ENCODE measurements at places on chromosomes 3 and 15.
A peak's percentile ranks its signal among the peaks of the same experiment; 100 is the strongest.

GRCh38 chr3:35965908-35966307 is 326.6 kb downstream of the ARPP21 start:
- DNase-seq: peak; percentile 15

- no peak for DNase-seq
Observed at GRCh38 chr15:42065033-42065432, 29.3 kb downstream of the PLA2G4D start.

- no peak for DNase-seq
Observed at GRCh38 chr3:132399054-132399929, 18.0 kb upstream of the DNAJC13 start.

- DNase-seq: no peak
Observed at GRCh38 chr15:99630607-99631131, 64.9 kb downstream of the MEF2A start.

DNA sequence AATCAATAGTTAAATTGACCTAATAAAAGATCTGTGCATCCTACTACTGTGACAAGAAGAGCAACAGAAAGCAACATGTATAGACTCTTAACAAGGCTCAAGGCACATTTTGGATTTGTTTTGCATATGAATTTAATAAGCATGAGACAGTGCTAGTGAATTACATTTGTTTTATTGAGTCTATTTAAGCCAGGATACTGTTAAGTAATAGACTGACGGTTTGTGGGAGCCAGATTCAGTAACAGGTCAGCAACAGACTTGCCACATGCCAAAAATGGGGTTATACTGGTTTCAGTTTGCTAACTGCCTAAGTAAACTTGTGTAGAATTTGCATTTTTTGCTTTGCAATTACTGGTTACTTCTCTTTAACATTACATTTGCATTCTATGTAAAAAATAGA is 54.0 kb downstream of the MBNL1 start:
- no peak for DNase-seq

DNA sequence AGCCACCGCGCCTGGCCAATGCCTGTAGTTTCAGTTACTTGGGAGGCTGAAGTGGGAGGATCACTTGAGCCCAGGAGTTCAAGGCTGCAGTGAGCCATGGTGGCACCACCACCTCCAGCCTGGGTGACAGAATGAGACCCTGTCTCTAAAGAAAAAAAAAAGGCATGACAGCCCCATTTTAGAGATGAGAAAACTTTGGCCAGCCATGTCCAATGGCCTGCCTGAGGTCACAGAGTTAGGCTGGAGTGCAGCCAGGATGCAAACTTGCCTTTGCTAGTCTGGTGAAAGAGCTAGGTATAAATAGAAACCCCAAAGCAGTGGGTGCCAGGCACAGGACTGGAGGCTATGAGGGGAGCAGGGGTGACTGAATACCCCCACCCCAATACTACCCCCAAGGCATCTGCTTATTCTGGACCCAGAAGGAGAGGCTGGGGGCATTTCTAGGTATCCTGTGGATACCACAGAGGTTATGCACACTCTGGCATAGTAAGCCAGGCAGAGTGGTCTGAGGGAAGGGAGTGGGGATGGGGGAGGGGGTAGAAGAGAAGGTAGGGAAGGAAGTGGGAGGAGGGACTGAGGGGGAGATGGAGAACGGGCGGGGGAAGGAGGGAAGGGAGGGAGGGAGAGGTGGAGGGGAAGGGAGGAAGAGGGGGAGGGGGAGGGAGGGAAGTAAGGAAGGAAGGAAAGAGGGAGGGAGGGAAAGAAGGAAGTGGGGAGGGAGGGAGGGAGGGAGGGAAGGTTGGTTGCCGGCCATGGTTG is 16.2 kb upstream of the C15orf39 start:
- peak; percentile 87 for DNase-seq

DNA sequence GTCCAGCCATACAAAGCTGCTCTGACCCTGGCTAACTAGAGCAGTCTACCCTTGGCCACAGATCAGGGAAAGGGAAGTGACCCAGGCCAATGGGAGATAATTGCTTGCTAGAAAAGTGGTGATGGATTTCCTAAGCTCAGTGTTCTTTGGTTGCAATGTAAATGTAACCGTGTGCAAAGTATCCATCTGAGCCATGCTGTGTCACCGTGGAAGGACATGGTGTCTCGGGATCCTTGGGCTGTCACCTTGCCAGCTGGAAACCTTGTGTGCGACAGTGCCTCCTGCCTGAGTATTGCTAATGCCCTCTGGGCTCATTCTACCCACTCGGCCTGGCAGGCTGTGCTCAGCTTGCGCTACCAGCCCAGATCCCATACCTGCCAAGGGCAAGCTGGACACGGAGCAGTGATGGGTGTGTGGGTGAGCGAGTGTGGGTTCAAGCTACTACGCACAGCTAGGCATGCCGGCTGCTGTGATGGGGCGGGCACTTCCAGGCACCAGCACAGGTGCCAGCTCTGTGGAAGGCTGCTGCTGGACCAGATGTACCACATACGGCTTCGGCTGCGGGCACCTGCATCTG is 10.7 kb upstream of the SIAH2 start:
- DNase-seq: no peak

DNA sequence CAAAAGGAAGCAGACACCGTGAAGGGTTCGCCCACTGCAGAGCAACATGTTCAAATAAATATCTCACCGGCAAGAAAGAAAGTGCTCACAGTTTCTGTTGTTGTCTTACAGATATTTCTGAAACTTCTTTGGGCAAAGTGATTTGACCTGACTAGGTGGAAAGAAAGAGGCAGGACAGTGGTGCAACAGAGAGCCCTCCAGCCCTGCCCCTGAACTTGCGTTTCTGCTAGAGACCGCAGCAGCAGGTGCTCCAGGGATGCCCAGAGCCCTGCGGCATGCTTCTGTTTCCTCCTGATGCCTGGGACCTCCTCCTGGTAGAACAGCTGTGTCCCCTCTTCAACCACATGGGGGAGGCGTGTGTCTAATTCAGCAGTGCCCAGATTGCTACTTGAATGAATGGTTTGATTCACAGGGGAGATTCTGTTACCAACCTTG is 123.4 kb downstream of the ATP10A start:
- no peak for DNase-seq

GRCh38 chr3:151837057-151837456 is 23.1 kb downstream of the AADAC start:
- peak; percentile 11 for DNase-seq

DNA sequence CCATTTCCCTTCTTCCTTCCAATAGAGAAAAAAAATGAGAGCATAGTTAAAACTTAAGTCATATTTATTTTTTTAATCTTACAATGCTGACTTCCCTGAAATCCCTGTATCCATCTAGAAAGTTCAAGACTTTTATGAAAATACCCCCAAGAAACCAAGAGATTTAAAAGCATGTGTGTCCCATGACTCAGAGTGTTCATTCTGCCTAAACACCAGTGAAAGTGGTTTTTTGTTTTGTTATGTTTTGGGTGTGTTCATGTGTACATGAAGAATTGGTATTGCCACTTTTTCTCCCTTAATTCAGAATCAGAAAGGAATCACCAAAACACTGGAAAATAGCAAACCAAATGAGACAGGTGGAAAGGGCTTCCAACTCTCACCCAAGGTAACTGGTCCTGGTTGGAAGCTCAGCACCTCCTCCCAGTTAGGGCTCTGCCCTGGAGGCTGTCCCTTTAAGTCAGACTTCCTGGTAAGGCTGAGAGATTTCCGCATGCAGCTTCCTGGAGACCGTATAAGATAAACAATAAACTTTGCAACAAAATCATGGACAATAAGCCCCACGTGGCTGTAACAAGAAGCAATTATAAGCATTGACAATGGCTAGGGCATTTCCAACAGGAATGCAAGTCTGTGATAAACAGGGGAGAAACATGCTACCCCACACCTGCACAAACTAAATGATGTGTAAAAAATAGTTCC is 121.9 kb upstream of the ARHGEF3 start:
- DNase-seq: no peak

All from CMK (cell line).